ENCODE measurements at places on chromosomes 2 and 18.

GRCh38 chr2:12061286-12062052 lies 315.0 kb downstream of the LPIN1 start:
- no peak for DNase-seq

DNA sequence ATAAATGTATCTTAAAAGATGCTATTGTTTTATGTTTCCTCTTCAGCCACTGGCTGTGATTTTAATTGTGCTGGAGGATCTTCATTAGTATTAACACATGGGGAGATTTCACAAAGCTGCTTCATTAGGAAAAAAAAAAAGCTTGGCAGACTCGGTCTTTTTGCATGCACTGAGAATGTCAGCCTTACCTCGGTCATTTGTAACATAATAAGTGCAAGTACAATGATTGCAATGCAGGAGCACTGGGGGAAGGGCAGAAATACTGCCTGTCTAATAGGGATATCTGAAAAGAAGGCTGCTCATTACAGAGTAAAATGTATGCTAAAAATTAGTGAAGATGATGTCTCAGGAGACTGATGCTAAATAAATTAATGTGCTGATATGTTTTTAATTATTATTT lies 1.3 kb upstream of the BAZ2B start:
- peak; percentile 43 for DNase-seq

DNA sequence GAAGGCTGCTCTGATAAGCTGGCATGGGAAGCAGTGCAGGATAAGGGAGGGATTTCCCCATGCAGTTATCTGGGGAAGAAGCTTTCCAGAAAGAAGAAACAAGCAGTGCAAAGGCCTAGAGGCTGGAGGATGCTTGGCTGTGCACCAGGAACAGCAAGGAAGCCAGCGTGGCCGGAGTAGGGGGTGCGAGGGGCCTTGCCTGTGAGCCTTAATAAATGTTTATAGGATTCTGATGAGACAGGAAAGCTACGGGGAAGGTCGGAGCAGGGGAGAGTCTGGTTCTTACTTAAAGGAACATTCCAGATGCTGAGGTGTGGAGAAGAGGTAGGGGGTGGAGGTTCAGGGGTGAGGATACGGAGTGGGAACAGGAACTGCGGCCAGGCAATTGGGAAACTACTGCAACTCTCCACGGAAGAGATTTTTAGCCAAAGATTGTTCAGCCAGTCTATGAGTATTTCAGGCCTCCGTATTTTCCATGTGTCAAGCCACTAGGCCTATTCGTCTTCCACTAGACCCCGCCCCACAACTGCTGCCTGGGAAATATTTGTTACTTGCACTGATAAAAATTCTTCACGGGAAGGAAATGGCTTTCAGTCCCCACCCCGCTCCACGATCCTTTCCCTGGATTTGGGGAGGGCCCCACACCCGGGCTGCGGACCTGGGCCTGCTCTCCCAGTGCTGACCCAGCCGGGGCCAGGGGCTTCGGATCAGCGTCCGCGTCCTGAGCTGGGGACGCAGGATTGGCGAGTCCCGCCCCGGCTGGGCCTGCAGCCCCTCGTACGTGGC lies 516 bp downstream of the EIF2AK2 start:
- DNase-seq: peak; percentile 62

- peak; percentile 17 for DNase-seq
Observed at GRCh38 chr2:150030436-150031190, 443.0 kb upstream of the MMADHC start.

- DNase-seq: peak; percentile 21
Observed at GRCh38 chr18:59612381-59612780, 84.8 kb downstream of the CCBE1 start.

GRCh38 chr2:101725515-101726192 lies 28.1 kb downstream of the MAP4K4 start:
- DNase-seq: peak; percentile 39

DNA sequence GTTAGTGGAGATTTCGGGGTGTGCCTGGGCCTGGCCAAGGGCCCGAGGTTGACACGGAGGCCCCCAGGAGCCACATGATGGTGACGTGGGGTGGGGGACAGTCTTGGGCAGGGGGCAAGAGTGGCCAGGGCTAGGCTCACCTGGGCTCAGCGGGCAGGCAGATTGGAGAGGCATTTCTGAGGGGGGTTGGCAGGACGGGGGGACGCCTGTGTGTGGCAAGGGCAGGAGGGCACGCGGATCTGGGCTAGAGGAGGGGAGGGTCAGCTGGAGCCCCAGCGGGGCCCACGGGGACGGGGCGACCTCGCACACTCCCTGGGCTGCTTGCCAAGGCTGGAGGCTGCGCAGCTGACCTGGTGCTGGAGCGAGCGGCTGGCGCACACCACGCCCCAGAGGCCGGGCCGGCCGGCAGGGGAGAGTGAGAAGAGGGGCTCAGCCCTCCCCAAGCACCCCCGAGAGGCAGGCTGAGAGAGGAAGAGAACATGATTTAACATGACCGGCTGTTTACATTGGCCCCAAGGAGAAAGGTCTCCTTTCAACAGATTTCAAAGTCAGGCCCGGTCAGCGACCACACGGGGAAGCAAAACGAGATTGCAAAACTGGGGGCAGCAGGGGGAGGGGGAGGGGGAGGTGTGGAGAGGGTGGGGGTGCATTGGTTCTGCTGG lies 38.0 kb upstream of the SNED1 start:
- DNase-seq: peak; percentile 41

DNA sequence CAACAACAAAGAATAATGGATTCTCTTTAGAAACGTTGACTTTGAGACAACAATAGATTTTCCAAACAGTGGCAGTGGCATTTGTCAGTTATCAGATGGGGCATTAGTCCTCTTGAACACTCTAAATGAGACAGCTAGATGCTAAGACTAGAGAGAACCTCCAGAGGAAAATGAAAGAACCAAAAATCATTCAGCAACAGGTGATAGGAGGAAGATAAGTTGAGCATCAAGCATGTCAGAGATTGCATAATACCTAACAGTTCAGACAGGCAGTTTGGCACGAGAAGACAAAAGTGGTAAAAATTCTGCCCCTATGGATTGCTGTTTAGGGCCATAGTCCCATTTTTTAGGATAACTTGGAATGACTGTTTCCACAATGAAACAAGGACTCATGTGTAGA lies 67.9 kb upstream of the NOL4 start:
- DNase-seq: no peak

GRCh38 chr2:26934335-26934724 lies 36.1 kb upstream of the MAPRE3 start:
- no peak for DNase-seq

DNA sequence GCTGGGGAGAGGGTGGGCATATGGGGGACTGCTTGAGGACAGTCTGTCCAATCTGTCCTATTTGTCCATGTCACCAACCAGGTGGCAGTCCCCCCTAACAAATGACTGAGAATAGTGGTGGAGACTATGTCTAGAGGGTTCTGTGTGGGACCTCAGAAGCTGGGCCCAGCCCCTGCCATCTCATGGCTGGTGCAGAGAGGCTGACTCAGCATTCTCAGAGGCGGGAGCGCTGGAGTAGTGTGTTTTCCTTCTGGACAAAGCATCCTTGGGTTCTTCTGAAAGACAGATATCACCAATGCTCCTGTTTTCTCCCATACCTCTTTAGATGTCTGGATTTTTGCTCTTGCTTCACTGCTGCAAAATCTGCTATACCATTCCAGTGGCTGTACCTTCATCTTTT lies 44.1 kb upstream of the SP140L start:
- DNase-seq: no peak

DNA sequence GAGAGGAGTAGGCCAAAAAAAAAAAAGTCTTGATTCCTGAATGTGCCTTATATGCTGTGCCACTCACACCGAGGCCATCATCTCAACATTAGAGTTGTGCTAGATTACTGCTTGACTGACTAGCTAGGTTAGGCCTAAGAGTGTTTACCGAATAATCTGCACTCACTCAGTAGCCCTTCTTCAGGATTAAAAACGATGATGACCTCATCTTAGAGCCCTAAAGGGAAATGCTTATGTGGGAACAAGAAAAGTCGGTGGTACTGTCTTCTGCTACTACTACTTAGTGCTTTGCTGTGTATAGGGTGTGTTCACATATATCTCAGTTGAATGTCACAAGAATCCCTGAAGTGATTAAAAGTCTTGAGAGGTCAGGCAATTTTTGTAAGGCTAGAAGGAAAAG lies 54.3 kb downstream of the THOC1 start:
- no peak for DNase-seq

DNA sequence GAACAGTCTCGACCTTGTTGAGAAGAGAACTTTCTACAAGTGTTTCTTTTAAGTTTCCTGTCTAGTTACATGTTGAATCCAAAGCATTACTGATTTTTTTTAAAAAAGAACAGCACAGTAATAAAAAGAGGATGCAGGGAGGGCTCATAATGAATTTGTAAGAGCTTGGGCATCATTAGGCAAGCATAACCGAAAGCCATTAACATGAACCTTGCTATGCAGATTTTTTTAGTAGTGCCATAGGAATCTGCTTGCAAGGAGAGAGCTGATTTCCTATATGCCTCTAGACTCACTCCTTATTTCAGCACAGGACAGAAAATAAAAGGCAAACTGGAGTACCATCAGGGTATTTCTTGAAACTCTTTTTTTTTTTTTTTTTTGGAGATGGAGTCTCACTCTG lies 5.2 kb downstream of the LRRC30 start:
- DNase-seq: no peak

DNA sequence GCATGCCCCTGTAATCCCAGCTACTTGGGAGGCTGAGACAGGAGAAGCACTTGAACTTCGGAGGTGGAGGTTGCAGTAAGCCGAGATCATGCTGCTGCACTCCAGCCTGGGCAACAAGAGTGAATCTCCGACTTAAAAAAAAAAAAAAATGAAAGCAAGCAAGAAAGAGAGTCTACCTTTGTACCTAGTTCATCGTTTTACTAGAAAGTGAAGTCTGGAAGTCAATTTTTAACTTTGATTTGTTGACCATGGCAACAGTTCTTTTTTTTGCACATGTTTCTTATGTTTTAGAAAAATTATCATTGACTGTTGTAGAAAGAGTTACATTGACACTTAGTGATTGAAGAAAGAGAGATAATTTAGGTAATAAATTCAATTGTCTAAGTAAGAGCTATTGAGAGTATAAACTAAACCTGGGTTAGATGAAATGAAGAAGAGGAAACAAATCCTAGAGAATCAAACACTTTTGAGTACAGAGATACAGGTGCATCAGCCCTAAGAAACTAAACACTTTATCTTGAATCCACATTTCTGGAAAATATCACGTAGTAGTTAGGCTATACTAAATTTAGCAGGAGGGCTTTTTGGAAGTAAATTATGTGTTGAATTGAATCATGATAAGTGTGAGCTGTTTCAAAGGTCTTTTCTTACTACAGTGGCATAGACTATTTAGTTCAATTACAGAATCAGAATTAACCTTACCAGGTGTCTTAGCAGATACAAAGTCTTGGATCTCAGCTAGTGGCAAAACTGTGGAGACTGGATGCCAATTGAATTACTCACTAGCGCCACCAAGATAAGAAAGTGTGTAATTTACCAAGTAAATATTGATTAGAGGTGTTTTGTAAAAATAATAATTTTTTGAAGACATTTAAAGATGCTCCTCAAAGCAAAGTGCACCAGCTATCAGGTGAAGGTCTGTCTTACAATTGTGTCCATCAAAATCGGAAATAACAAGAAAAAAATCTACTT lies 303.4 kb upstream of the NRXN1 start:
- DNase-seq: no peak

- DNase-seq: no peak
Observed at GRCh38 chr18:50099725-50100407, 95.1 kb downstream of the MYO5B start.

- peak; percentile 100 for DNase-seq
Observed at GRCh38 chr2:227818675-227819397, 5.2 kb downstream of the CCL20 start.

DNA sequence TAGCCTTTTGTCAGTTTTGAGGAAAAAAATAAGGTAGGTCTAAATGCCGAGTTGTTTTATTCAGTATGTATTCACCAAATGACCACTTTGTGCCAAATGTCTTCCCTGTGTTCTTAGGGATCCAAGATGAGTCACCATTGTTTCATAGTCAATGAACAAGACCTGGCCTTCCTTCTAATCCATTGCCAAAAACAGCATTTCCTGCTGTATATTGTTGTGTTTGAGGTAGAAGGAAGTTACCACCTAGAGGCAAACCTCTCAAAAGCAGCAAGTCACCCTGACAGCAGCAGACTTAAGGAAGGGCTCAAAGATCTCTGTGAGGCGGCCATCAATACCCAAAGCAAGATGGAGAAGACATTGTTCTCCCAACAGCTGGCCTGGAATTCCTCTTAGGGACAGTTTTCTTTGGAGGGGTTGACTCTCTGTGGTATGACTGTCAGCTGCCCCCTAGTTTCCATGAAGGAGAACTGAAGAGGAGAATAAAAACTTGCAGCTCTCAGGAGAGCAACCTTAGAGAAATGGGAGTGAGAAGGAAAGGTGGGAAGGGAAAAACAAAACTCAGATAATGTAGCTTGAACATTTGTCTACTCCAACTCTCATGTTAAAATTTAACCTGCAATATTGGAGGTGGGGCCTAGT lies 328.3 kb downstream of the LRATD1 start:
- no peak for DNase-seq

DNA sequence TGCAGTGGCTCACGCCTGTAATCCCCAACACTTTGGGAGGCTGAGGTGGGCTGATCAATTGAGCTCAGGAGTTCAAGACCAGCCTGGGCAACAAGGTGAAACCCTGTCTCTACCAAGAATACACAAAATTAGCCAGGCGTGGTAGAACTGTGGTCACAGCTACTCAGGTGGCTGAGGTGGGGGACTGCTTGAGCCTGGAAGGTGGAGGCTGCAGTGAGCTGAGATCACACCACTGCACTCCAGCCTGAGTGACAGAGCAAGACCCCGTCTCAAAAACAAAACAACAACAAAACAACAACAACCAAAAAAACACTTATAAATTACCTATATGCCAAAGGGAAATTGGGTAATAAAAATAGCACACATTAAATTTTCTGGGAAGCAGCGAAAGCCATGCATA lies 141.6 kb downstream of the HDAC4 start:
- no peak for DNase-seq

DNA sequence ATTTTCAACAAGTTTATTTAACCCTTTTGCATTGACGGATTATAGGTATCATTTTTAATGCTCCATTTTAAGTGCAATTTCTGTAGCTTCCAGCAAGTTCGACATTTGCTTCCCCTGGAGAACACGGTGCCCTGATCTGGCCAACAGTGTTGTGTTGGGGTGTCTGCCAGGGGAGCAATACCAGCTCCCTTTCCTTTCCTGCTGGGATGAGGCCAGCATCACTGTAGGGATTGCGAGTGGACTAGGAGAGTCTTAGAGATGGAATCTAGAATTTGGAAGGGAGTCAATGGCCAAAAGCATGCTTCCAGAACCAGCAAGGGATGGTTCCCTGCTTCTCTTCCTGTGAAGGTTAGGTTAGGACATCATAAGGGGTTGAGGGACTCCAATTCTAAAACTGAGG lies 135.2 kb downstream of the RTN4 start:
- no peak for DNase-seq

GRCh38 chr18:78992041-78993011 lies 12.7 kb downstream of the SALL3 start:
- DNase-seq: no peak

GRCh38 chr2:175536059-175536458 lies 354.5 kb upstream of the ATP5MC3 start:
- DNase-seq: no peak

GRCh38 chr2:189265696-189266320 lies 86.2 kb upstream of the COL5A2 start:
- no peak for DNase-seq
